ENCODE measurements at places on chromosomes 1 and 21.

- DNase-seq = no peak
Observed at GRCh38 chr1:218317061-218317460, 28.1 kb upstream of the TGFB2 start.

GRCh38 chr1:159932296-159933285 lies 7.3 kb upstream of the TAGLN2 start:
- no peak for DNase-seq

GRCh38 chr1:193766329-193766728 lies 579.9 kb upstream of the B3GALT2 start:
- DNase-seq = no peak

DNA sequence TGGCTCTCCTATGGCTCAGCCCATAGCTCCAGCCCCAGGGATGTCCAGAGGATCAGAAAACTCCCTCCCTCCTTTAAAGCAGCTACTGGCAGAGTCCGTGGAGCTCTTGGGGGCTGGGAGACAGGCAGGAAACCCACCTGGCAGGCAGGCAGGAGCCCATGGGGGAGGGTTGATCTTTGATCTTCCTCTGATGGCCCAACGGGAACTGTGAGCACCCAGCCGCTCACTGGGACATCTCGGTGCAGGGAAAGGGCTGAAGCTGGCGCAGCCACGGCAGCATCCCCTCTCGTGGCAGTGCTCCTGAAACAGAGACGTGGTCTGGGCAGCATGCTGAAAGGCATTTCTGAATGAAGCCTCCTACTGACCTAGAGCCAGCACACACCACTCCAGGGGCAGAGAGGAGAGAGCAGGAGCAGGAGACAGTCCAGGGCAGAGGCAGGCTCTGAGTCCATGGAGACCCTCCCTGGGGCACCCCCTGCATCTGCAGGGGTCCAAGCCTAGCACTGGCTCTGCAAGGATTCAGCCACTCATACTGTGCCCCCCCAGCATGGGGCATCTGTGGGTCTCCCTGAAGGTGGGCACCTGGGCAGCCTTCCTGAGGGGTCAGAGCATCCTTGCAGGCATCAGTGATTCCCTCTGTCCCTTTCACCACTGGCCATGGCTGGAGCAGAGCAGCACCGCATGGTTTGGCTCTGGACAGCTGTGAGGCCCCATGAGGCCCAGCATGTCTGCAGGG lies 4.9 kb upstream of the SLX9 start:
- DNase-seq = no peak

DNA sequence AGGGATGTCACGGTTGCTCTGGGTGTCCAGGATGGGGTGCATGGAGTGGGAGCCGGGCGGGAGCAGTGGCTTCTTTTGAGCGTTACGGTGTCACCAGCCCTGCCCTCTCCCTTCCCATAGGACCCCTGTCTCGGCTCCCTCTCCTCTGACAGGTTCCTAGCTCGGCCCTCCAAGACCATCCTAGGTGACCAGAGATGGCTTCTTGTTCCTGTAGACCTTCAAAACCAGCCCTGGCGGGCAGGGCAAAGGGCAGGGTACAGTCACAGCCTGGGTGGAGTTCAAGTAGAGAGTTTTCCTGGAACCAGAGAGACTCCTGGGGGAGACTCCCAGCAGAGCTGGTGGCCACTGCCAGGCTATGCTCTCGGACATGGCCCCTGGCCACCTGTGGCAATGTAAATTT lies 345.6 kb upstream of the AJAP1 start:
- no peak for DNase-seq

Measured in renal pelvis (tissue), 12 donors.